ENCODE measurements at places on chromosomes 11 and 22.

GRCh38 chr11:34405079-34405858 is 33.5 kb upstream of the CAT start:
- DNase-seq = peak; percentile 40

GRCh38 chr11:86243396-86243795 is 1.2 kb upstream of the EED start:
- DNase-seq = no peak

- no peak for DNase-seq
These were observed 5.3 kb upstream of the TYMP start for GRCh38 chr22:50535113-50535512.

GRCh38 chr22:27662359-27663301 is 138.9 kb downstream of the MN1 start:
- DNase-seq = no peak

DNA sequence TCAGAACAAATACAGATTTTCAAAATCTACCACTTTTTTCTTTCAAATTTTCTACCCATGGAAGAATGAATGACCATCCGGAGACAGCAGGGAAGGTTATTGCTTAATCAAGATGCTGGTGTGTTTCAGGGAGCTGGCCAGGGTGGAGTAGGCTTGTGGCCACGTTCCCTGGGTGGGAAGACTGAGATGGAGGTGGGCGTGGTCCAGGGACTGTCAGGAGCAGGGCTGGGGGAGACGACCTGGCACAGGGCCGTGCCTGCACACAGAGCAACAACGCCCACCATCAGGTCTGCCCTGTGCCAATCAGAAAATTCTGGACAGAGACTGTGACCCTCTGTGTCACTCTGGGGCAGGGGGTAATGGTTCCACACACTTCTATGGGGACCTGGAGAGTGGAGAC is 7.1 kb upstream of the APOBEC3H start:
- DNase-seq = no peak

- peak; percentile 72 for DNase-seq
These were observed 42.8 kb downstream of the PACS1 start for GRCh38 chr11:66112601-66113499.

DNA sequence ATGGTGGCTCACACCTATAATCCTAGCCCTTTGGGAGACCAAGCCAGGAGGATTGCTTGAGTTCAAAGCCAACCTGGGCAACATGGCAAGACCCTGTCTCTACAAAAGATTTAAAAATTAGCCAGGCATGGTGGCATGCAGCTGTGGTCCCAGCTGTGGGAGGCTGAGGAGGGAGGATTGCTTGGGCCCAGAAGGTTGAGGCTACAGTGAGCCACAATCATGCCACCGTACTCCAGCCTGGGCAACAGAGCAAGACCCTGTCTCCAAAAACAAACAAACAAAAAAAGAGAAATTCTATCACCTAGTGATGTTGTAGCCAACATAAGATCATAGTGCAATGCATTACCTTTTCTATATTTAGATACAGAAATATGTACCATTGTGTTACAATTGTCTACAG is 113.8 kb downstream of the NAT10 start:
- no peak for DNase-seq

- no peak for DNase-seq
These were observed 44.6 kb downstream of the MYO7A start for GRCh38 chr11:77172666-77172982.

- no peak for DNase-seq
These were observed 14.8 kb downstream of the SHISA8 start for GRCh38 chr22:41899992-41900651.

All from GM03348 (cell line).